Activated naive CD4-positive, alpha-beta T cell treated with anti-CD3 and anti-CD28 coated beads, Interleukin-2, amount 50 U/mL, for 72 hours (primary cell): ENCODE measurements at places on chromosomes 1 and 21. TPM values are rescaled to one million over a fixed set of nuclear protein-coding genes. Genes with fewer than 3 reads are reported as not detected.

DNA sequence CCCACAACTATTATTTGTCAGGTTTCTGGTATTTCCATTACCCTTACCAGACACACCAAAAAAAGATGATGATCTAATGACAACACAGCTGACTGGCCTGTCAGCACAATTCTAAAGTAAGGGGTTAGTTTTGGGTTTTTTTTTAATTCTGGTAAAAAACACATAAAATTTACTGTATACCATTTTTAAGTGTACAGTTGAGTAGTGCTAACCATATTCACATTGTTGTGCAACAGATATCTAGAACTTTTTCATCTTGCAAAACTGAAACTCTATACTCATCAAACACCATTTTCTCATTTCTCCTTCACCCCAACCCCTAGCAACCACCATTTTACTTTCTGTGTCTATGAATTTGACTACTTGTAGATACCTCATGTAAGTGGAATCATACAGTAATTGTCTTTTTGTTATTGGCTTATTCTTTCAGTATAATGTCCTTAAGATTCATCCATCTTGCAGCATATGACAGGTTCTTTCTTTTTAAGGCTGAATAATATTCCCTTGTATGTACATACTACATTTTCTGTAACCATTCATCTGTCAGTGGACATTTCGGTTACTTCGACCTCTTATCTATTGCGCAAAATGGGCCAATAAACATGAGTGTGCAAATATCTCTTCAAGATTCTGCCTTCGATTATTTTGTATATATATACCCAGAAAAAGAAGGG, 29.8 kb downstream of the ARNT start:
- no peak for DNase-seq

SYT6 gene
- total RNA-seq, result not detected

- no peak for DNase-seq
These were observed 103.7 kb downstream of the COQ8A start for GRCh38 chr1:227043755-227044154.

CRP gene
- total RNA-seq, result not detected

GRCh38 chr1:98333936-98334335, 327.6 kb upstream of the SNX7 start:
- DNase-seq, result no peak

ERG gene
- not detected for total RNA-seq

GRCh38 chr1:19341201-19342061, 29.3 kb downstream of the SLC66A1 start:
- DNase-seq, result peak; percentile 75

DNA sequence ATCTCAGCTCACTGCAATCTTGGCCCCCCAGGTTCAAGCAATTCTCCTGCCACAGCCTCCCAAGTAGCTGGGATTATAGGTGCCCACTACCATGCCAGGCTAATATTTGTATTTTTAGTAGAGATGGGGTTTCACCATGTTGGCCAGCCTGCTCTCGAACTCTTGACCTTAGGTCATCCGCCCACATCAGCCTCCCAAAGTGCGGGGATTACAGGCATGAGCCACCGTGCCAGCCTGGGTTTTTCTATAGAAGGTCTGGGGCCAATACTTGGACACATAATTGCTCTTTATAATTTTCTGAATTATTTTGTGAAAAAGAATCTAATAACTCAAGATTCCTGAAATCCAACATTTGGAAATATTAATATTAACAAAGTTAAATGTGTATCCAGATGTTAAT, 1267.7 kb upstream of the ADGRL4 start:
- no peak for DNase-seq

DNA sequence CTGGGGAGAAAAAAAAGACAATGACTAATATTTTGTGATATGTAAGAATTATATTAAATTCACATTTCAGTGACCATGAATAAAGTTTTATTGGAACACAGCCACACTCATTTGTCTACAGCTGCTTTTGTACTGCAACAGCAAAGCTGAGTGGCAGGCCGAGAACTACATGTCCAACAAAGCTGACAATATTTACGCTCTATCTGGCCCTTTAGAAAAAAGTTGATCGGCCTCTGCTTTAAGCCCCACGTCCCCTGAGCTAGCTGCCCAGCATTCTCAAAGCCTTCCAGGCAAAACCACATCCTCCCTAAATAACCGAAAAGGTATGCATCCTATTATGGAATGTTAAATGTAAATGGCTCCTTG, 8.6 kb downstream of the SLC2A1 start:
- DNase-seq, result no peak

DNA sequence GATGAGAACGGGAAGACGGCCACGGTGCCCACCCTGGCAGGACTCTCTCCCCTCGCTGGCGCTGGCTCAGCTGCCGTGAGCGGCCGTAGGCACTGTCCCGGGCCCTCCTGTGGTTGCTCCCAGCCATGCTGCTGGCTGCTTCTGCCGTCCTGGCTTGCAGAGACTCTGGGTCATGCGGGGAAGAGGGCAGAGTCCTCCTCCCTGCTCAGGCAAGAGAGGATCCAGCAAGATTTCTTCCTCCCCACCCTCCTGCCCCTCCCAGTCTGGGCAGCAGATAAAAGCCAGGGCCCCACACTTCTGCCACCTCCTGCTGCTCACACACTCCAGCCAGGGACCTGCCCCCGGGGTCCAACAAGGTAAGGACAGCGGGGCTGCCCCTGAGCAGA, 60.1 kb downstream of the AGPAT3 start:
- no peak for DNase-seq

GRCh38 chr1:223230161-223230881, 87.3 kb upstream of the TLR5 start:
- DNase-seq, result no peak

DNA sequence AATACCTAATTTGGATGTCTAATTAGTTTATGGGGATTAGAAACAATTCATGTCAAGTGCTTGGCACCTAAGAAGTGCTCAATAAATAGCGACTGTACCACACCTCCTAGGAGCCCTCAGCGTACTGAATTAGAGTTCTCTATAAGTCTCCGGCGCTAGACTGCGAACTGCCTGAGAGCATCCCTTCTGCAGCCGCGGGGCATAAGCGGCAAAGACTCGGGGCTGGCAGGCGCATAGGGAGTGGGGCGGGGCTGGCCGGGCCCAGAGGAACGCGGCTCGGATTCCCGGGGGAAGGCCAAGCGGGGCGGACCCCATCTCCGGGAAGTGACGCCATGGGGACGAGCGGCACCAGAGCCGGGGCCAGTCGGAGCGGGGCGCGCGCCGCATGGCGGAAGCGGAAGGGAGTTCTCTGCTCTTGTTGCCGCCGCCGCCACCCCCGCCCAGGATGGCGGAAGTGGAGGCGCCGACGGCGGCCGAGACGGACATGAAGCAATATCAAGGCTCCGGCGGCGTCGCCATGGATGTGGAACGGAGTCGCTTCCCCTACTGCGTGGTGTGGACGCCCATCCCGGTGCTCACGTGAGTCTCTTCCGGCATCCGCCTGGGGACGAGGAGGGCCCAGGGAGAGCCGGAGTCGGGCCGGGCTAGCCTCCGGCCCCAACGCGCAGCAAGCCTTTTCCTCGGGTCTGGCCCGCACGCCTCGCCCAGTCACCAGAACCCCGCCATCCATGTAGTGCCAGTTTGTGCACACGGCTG, at the start of gene TMEM222:
Gene TMEM222, plus strand, starts transcription at position 351 of the 756 bp plus-strand sequence. Its CDS starts 35 bp downstream, at position 386.
- peak; percentile 98 for DNase-seq

CTH gene
- total RNA-seq, result 12.0 TPM

GRCh38 chr1:5769146-5769545, 223.1 kb downstream of the NPHP4 start:
- DNase-seq, result no peak

GRCh38 chr1:109298666-109299557, 7.9 kb downstream of the MYBPHL start:
- no peak for DNase-seq

CD46 gene
- 92.0 TPM for total RNA-seq

DNA sequence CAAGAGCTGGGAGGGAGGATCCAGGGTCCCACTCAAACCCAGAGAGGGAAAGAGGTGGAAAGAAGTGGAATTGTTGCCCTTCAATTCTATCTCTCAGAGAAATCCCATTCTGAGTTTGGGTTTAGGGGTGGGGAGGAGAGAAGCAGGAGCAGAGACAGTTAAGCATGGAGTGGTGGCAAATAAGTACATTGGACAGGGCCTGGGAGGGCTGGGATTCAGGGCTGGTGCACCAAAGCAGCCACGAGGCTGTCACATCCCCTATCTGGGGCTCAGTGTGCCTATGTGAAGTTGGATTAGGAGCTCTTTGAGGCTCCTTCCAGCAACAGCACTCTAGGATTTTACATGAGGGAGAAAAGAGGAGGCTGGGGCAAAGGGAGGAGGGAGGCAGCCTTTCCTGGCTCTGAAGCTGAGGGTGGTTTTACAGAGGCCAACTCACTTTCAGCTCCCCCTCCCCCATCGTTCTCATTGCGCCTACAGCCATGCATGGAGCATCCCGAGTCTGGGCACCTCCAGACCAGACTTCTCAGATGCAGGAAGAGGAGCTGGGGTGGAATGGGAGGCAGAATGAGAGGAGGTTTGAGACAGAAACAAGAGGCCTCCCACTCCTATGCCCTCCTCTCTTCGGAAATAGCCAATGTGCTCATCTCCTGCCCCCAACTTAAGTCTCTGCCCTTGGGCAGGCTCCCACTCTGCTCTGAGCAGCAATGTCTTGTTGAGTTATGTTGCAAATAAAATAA, 3.0 kb upstream of the SYT6 start:
- no peak for DNase-seq

KCNK1 gene
- not detected for total RNA-seq

OR2C3 gene
- total RNA-seq, result not detected

PAX7 gene
- total RNA-seq, result not detected

- DNase-seq, result no peak
These were observed 1.7 kb upstream of the EPS15 start for GRCh38 chr1:51520700-51521248.

TNFAIP8L2 gene
- total RNA-seq, result 18.5 TPM

- no peak for DNase-seq
These were observed 1.5 kb downstream of the TMEM240 start for GRCh38 chr1:1538989-1539309.

DNA sequence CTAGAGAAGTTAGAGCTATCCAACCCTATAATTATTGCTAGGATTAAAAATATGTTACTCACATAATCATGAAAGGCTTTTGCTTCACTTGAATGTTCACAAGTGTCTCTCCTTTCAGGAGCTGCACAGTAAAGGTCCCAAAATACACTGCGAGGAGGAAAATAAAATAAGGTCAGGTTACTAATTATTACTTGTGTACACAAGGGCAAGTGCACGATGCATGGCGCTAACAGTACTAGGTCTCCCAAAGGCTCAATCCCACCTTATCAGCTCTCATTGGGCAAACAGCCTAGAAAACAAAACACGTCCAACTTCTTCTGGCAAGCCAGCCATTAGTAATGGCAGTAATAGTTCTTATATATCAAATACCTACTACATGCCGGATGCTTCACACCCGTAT, 4.4 kb downstream of the SSBP3 start:
- DNase-seq, result no peak

DNA sequence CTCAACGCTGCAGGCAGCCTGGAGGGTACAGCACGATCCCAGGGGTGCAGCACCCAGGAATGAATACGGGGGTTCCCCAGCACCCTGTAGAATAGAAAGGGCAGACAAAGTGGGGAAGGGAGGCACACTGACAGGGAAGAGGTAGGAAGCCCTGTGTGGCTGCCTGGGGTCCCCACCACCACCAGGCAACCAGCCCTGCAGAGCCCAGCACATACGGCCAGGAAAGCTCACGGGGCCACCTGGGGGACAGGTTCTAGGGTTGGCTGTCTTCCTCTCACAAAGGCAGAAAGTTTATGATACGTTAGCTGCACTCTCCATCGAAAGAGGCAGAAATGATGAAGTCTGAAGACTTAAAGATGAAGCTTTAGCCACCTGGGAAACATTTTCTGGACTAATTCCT, 52.5 kb downstream of the ARHGEF16 start:
- DNase-seq, result no peak

GRCh38 chr1:37471345-37472231, 2.8 kb upstream of the ZC3H12A start:
- DNase-seq, result no peak

GRCh38 chr1:20601129-20601825, 12.4 kb downstream of the CDA start:
- no peak for DNase-seq

SPATA21 gene
- not detected for total RNA-seq

DNA sequence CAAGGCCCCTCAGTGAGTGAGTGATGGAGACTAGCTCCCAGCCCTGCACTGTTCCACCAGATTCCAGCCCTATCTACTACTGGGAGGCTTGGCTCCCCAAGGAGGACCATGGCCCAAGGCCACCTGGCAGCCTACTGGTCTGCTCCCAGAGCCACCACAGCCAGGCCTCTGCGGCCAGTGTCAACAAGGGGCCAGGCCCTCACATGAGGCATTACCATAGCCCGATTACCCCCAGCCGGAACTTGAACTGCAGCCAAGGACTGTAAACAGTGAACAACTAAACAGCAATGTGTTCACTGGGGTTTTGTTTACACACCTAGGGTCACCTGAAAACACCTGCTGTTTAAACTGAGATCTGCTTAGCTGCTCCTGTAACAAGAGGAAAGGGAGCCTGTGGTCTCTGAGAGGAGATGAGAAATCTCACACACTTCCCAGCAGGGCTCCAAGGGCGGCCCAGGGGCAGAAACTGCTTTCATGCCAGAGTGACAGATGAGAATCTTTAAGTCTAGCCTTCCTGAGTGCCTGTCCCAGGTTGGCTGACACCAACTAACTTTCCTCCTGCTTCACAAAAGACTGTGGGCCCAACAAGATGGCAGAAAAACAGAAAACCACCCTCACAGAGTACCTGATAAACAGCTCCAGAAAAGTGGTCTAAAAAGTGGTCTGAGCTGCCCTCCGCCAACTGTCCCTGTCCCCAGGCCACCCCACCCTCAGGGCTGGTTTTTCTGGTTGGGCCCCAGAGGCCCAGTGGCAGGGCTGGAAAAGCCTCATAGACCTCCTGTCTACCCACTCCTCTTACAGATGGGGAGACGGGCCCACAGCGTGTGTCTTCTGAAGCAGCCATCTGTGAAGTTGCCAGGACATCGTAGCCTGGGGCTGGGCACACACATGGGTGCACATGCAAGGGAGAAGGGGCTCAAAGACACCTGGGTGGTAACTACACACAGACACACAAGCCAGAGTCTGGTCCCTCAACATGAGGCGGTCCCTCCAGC, 28.8 kb downstream of the MEF2D start:
- no peak for DNase-seq

DNA sequence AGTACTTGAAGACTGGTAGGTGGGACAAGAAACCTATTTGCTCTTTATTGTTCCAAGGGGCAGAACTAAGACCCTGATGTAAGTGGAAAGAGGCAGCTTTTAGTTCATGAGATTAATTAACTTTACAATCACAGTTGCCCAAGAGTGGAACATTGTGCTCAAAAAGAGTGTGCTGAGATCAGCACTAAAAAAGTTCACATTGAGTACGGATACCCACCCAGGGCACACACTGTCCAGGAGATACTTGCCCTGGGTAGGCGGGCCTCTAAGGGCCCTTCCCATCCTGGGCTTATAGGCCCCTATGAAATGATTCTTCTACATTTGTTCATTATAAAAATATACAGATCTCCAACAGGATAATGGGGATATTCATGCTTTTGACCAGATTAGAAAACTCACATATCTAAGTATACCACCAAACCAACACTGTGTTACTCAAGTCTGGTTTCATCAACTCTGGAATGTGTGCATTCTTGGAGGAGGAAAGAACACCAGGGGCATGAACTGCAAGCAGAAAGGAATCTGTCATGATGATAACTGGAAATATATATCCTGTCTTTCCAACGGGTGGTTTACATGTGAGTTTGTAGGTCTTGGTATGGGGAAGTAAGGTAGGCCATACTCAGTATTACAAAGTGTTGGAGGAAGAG, 626.2 kb downstream of the SMYD3 start:
- DNase-seq, result no peak
